Activated CD8-positive, alpha-beta memory T cell treated with anti-CD3 and anti-CD28 coated beads for 24 hours (primary cell): ENCODE measurements at places on chromosomes 4 and X.

- no peak for DNase-seq
Observed at GRCh38 chr4:185532293-185532692, 3.0 kb downstream of the PDLIM3 start.

DNA sequence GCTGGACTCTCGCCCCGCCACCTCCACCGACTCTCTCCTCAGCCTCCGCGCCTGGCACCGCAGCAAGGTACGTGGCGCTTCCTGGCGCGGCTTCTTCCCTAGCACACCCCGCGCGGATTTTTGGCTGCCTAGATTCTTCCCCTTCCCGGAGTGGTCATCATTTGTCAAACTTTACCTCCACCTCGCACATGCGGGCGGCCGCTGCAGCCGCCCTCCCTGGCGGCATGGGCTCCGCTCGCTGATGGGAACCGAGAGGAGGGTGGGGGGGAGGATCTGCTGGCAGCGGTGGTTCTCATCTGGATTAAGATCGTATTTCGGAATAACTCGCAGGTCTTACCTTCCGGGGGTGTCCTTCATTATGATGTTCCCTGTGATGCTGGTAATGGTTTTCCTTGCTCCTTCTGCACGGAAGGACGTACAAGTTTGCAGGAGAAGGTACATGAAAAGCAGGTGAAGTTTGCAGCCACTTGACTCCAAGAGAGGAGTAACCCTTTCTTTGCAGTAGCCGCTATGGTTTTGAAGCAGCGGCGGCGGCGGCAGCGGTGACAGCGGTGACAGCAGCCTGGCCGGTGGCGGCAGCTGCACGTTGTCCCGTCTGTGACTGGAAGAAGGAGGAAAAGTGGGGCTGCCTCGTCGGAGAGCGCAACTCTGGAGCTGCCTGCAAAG lies 2183.9 kb upstream of the TENM3 start:
- DNase-seq: peak; percentile 53

- no peak for DNase-seq
Observed at GRCh38 chr4:163901319-163901718, 406.8 kb downstream of the TMA16 start.

DNA sequence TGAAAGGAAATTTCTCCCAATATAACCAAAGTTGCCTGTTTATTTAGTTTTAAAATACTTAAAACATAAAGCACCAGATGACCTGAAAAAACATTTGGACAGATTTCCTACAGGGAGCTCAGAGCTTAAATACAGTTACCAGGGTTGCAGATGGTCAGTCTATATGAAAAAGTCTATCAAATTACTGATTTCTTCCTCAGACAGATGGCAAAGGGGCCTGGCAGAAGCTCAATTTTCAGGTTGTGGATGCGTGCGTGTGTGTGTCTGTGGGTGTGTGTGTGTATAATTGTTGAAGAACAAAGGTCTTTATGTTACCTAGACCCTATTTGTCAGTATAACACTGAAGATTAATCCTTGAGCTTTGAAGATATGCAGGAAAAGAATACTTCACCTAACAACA lies 169.4 kb downstream of the MAD2L1 start:
- DNase-seq: no peak
